Activated CD4-positive, alpha-beta T cell treated with anti-CD3 and anti-CD28 coated beads for 1 hour (primary cell): ENCODE measurements at places on chromosomes 5 and 9.

- DNase-seq = no peak
Measured at GRCh38 chr5:135543485-135544304, 7.9 kb upstream of the NEUROG1 start.

DNA sequence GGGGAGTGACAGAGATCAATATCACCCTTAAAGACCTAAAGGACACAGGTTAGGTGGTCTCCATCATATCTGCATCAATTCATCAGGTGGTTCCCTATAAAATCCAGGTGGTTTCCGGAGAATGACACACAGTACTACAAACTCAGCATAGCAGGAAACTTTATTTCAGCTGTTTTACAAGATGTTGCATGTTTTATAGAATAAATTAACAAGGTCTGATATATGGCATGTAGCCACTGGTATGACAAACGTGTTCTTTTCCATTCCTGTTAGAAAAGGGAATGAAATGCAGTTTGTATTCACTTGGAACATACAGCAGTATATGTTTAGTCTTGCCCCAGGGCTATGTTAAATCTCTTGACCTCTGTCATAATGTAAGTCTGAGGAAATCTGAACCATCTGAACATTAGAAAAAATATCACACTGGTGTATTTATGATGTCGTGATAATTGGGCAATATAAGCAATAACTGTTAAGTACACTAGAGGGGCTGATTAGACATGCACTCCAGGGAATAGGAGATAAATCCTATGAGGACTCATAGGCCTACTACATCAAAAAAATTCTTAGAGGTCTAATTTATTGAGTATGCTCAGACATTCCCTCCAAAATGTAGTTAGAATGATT lies 42.2 kb upstream of the TNFSF8 start:
- DNase-seq = no peak

DNA sequence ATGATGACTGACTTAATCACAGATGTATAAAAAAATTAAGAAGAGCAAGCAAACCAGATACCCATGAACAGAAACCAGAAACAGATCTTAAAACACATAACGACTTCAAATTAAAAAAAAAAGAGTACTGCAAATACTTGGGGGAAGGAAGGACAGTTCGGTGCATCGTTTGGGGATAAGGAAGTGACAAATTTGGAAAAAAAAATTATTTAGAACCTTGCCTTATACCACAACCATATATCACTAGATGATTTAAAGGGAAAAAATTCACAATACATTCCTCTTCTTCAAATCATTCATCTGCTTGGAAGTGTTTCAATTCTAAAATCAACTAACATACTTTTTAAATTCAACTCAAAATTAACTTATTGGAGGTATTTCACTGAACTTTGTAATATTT lies 1038.6 kb upstream of the DMAC1 start:
- no peak for DNase-seq

DNA sequence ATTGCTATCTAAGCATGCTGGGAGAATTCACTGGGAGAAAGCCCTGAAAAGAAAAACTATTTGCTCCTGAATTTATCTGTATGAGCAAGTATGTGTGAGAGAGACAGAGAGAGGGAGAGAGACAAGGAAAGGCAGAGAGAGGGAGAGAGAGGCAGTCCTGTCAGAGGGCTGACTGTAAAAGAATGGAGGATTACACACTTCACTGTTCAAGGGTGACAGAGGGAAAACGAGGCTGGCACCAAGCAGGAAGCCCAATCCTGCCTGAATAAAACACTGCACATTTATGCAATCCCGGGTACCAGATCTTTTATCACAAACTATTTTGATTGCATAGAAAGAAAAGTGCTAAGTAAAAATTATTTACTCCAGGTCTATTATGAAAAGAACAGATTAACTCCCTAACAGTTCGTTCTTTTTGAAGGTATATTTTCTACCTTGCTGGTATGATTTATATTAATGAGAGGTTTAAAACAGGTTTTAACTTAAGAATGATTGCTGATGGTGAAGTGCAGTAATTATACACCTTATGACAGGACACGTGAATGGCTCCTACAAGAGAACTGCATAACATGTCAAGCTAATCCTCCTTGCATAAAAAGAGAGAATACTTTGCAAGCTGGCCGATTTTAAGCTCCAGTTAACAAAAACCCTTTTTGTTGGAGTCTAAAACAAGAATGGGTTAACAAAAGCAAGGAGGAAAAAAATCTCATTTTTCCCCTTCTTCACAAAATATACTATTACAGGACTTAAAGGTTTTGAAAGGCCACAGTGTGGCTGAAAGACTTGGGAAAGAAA lies 82.5 kb downstream of the NFIB start:
- DNase-seq = no peak

GRCh38 chr5:75046366-75047142 lies 5.8 kb downstream of the GCNT4 start:
- DNase-seq = no peak

DNA sequence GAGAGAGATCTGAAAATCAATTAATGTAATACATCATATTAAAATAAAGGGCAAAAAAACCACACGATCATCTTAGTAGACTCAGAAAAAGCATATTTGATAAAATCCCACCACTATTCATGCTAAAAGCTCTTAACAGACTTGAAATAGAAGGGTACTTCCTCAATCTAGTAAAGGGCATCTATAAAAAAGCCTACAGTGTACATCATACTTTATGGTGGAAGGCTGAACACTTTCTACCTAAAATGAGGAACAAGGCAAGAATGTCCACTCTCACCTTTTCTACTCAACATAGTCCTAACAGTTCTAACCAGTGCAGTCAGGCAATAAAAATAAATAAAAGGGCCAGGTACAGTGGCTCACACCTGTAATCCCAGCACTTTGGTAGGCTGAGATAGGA lies 38.9 kb downstream of the POLK start:
- DNase-seq = no peak

DNA sequence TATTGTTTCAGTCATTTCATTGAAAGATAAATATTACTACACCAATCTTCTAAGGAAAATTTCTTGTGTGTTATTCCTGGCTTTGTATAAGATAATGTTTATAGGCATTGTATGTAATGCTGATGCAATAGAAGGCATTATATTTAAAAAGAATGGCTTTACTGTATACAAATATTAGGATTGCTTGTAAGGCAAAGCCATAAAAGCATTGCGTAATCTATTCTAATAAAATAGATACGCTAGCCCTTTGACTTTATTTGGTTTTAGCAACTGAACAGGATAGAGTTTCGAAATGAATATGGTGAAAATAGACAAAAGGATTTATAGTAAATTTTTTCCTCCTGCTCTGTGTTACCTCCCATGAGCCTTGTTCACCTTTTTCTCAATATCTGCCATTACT lies 5.5 kb upstream of the LYSMD3 start:
- no peak for DNase-seq

GRCh38 chr5:91367908-91368648 lies 15.0 kb downstream of the ARRDC3 start:
- DNase-seq = no peak

GRCh38 chr5:176779537-176779936 lies 30.8 kb upstream of the UNC5A start:
- DNase-seq = no peak

- no peak for DNase-seq
Measured at GRCh38 chr9:95037789-95038521, 279.6 kb downstream of the FANCC start.

DNA sequence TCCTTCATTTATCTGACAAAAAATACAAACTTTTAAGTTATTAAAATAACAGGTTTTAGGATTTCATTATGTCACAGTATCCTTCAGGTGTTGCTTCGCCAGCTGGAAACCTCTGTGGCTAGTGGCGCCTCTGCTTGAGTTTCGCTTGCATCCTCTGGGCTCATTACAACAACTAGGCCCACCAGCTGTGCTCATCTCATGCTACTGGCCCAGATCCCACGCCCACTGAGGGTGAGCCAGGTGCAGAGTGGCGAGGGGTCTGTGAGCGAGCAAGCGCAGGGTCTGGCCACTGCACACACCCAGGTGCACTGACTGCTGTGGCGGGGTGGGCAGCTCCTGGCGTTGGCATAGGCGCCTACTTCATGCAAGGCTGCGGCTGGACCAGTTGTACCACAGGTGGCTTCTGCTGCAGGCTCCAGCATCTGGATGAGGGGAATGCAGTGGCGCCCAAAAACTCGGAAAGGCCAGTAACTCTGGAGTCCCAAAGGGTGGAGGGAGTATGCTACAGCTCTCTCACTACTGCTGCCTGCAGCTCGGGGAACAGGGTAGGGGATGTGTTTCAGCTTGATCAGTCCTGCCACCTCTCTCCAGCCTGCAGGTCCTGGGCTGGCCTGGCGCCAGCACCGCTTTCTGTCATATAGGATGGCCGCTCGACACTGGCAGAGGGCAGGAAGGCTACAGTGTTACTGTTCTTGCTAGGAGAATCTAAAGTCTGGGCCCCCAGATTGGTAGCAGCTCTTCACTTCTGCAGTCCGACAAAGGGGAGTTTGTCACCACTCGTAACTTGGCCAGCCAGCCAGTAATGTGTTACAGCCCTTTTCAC lies 452.1 kb downstream of the TUSC1 start:
- no peak for DNase-seq

DNA sequence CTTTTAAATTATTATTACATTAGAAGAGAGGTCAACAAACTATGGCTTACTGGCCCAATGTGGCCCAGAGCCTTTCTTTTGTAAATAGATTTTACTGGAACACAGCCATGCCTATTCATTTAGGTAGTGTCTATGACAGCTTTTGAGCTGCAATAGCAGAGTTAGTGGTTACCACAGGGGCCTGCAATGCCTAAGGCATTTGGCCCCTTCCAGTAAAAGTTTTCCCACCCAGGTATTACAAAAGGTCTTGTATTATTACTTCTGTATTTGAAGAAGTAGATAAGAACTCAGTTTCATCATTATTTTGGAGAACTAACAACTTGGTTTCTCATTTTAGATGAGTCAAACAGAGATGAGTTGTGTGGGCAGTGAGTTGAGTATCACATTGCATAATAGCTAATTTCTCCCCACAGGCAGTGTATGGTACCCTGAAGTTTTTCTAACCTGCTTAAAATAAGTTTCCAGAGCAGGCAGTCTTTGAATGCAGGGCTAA lies 9.5 kb downstream of the MTRR start:
- no peak for DNase-seq

DNA sequence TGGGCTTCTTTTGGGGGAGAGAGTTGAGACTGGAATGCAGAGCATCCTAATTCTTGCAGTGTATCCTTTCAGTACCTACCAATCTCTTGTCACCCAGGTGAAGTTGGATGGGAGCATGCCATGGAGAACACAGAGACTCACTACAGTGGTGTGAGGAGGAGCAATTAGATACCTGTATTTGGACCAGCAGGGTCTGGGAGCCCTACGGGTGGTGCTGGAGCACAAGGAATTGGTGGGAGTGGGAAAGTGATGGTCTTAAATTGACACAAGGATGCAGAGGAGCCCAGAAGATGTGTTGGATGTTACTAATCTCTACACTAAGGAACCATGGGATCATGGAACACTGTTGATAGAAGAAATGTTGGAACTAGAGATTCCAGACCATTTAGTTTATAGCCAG lies 212.7 kb downstream of the CHSY3 start:
- no peak for DNase-seq

DNA sequence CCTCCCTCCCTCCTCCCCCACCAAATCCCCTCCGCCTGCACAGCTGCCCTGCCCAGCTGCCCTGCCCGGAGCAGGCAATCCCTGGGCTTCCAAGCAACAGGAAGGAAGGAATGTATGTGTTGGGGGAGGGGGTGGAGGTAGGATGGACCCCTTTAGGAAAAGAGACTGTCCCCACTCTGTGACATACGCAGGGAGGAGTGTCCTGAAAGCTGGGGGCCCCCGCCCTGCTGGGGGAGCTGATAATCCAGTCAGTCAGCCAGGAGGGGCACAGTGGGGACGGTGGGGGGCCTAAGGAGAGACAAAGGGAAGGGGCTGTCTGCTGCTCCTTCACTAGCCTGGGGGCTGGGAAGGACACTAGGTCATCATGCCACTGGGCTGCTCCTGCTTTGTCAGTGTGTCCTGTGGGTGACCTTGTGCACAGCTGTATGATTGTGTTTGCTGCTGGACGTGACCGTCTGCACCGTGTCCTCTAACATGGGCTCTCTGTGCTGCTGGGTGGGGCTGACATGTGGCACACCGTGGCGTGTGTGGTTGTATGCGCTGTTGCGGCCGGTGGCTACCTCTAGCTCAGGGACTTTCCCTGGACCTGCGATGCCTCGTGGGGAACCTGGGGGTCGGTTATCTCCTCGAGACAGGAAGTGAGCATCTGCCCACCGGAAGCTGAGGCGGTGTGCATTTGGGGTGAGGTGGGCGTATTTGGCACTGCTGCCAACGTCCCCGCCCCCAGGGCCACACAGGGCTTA lies 3.0 kb downstream of the N4BP3 start:
- DNase-seq = peak; percentile 30

DNA sequence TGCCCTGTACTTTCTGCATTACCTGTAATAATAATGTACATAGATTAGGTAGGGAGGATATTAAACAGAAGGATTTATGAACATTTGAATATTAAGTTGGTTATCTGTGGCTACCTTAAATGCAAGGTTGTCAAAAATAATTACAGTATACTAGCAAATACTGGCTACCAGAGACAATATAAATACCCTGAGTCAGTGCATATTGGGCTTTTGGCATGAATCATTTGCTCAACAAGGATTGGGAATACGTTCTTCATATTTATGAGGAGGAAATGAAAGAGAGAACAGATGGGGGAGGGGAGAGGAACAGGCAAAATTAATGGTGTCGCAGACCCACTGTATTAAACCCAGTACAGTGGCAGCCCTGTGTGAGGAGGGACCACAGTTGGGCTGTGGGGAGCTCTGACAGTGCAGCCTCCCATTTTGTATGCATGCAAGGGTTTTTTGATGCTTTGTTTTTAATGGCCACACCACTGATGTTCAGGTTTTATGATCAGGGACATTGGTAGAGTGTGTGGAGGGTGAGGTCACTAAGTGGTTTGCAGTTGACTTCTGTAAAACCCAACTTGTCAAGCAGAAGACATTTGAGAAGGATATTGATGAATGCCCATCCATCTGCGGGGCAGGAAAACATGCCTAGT lies 56.9 kb downstream of the MVB12B start:
- no peak for DNase-seq

DNA sequence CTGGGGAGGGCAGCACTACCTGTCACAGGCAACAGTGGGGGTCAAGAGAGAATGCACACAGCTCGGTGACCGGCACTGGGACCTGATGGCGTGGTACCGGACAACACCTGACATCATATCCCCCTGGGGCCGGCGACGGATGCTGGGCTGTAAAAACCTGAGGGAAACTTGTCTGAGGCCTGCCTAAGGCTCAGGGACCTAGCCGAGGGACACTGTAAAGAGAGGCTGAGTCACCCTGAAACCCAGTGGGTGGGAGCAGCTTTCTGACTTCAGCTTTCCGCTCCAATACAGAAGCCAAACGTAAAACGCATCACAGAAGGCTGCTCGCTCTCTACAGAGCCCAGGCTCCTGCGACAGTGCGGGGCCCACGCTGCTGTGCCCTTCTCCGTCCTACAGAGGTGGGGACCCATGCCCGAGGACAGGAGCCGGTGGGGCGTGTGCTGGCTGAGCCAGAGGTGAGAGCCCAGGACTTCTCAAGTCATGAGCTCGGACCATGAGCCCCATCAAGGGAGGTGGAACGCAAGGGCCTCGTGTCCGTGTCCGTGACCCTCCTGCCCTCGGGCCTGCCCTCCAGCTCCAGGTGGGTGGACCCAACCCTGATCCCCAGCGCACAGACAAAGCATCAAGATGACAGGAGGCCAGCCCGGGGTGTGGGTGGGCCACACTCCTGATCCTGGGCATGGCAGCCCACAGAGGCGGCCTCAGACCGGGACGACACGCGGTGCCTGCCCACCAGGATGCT lies 5.3 kb downstream of the RALGDS start:
- no peak for DNase-seq
